ENCODE measurements at places on chromosomes 7 and 10. TPM values are rescaled to one million over a fixed set of nuclear protein-coding genes. Genes with fewer than 3 reads are reported as not detected.
A peak's percentile ranks its signal among the peaks of the same experiment; 100 is the strongest.

GRCh38 chr7:155002411-155003091, 373 bp downstream of the PAXIP1 start:
- peak; percentile 16 for DNase-seq

DNA sequence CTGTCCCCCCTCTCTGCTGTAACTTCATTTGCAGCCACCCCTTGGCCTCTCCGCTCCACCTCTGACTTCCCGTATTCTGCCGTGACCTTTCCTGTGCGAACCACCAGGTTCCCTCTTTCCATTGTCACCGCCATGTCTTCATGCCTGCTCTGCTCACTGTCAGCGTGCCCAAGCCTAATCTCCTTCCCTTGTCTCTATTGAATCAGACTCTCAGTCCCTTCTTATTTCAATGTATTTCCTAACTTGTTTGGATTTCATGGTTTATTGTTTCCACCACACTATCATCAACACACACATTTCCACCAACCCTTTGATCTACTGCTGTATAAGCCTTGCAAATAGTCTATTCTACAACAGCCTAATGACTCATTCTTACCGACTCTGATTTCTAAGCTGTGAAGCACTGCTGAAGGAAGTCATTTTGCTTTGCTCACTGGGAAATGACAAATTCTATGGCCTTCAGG, 30.0 kb upstream of the INHBA start:
- DNase-seq, result no peak

DNA sequence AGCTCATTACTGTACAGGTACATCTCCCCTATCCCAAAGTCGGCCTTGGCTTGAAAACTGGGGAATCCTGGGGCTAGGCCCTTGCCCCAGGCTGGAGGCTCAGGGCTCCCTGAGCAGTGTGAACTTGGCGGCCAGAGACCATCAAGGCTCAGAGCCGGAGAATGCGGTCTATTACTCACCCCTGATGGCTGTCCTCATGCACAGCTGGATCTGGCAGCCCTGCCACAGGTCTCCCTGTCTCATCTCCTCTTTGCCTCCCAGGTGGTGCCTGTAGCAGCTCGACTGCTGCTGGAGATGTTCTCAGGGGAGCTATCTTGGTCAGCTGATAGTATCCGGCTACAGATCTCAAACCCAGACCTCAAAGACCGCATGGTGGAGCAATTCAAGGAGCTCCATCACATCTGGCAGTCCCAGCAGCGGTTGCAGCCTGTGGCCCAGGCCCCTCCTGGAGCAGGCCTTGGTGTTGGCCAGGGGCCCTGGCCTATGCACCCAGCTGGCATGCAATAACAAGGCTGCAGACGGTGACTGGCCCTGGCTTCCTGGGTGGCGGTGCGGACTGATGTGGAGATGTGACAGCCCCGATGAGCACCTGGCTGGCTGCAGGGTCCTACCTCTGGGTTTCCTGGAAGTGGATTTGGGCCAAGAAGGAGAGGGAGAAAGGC, 10.7 kb downstream of the IRF5 start:
- peak; percentile 90 for DNase-seq

GRCh38 chr7:11557627-11558026, 274.4 kb downstream of the THSD7A start:
- DNase-seq, result no peak

The HOXA4 gene
- 1.5 TPM for total RNA-seq

GRCh38 chr10:35316218-35316967, 19.9 kb upstream of the CCNY start:
- DNase-seq, result peak; percentile 11

The HDAC9 gene
- total RNA-seq, result 0.03 TPM

- DNase-seq, result no peak
Observed at GRCh38 chr7:34421526-34421925, 236.5 kb upstream of the NPSR1 start.

The CDHR1 gene
- total RNA-seq, result not detected

DNA sequence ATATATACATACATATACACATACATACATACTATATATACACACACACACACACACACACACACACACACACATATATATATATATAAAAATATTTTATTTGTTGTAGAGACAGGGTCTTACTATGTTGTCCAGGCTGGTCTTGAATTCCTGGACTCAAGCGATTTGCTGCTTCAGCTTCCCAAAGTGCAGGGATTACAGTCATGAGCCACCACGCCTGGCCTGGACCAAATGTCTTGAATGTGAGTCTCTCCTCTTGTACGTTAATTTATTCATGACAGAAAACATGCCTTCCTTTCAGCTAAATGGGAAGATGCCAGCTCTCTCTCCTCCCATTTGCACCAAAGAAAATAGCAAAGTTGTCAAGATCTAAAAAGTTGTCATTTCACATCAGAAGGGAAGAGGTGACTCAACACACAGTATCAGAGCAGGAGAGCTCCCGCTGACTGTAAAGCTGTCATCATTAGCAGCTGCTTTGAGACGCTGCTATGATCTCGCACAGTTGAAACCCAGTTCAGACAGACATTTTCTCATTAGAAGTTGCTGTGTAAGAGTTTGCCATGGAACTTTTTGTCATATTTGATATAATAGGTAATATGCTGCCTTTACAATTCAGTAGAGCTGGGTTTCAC, 224.3 kb downstream of the SFMBT2 start:
- no peak for DNase-seq

The SRRM3 gene
- 1.4 TPM for total RNA-seq

DNA sequence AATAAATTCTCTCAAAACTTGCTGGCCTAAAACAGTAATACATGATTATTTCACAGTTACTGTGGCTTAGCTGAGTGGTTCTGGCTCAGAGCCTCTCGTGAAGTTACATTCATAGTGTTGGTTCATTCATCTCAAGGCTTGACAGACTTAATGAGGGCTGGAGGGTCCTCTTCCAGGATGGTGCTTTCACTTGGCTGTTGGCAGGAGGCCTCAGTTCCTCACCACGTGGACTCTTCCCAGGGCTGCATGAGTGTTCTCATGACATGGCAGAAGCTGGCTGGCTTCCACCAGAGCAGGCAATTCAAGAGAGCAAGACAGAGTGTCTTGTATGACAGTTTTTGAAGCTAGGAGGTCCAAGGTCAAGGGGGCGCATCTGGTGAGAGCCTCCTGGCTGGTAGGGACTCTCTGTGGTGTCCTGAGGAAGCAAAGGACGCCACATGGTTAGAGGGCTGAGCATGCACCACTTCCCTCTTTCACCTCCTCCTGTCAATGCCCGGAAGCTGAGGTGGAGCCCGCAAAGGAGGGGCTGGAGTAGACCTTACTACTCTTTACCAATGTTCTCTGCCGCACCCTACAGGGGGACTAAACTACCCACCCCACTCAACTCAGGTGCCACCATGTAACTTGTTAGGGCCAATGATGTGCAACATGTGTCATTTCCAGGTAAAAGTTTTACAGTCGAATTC, 58.2 kb upstream of the YAE1 start:
- peak; percentile 51 for DNase-seq

DNA sequence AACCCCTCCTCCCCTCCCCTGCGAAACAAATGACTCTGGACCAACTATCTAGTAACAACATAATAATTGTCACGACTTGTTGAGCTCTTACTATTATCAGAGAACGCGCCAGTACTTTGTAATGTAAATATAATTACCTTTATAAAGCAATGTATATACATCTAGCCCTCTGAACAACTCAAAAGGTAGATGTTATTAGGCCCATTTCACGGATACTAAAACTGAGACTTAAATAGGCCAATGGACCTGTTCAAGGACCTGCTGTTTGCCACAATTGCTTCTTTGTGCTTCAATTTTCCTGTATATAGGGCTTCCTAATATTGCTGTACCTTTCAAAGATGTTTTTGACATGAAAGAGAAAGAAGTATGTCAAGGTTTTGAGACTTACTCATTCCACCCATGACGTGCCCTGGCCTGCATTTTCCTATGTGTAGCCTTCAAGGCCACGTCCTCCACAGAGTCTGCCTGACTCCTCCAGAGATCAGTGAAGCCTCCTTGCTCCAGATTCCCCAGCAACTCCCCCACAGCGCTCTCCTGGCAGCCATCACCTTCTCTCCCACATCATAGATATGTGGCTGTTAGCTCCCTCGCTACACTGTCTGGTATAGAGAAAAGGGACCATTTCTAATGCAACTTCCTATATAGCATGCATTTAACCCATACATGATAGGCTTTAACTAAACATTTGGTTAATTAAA, 156.6 kb downstream of the SKIDA1 start:
- no peak for DNase-seq

DNA sequence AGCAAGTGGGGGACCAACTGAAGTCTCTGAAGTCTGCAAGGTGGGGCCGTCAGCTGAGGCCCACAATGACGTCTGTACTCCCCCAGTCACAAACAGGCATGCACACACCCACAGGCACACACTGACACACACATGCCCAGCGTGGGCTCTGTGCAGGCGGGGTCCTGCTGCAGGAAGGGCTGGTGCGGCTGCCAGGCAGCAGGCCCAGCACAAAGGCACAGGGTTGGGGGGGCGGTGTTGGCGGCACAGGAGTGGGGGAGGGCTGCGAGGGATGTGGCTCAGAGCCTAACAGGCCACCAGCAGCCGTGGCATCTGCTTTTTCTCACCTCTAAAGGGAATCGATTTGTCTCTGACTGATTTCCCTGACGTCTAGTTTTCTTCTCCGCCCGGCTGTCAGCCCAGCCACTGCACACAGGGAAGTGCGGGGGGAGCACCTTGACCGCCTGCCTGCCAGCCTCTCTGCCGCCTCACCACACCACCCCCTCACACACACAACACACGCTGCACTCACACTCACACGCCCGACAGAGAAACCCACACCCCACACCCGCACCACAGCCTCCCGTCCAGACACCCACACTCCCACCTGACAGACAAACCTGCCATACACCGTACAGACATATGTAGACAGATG, 43.5 kb upstream of the ZMIZ1 start:
- DNase-seq, result no peak

The DRGX gene
- total RNA-seq, result 0.10 TPM

- no peak for DNase-seq
Observed at GRCh38 chr7:11077816-11078215, 104.1 kb downstream of the PHF14 start.

DNA sequence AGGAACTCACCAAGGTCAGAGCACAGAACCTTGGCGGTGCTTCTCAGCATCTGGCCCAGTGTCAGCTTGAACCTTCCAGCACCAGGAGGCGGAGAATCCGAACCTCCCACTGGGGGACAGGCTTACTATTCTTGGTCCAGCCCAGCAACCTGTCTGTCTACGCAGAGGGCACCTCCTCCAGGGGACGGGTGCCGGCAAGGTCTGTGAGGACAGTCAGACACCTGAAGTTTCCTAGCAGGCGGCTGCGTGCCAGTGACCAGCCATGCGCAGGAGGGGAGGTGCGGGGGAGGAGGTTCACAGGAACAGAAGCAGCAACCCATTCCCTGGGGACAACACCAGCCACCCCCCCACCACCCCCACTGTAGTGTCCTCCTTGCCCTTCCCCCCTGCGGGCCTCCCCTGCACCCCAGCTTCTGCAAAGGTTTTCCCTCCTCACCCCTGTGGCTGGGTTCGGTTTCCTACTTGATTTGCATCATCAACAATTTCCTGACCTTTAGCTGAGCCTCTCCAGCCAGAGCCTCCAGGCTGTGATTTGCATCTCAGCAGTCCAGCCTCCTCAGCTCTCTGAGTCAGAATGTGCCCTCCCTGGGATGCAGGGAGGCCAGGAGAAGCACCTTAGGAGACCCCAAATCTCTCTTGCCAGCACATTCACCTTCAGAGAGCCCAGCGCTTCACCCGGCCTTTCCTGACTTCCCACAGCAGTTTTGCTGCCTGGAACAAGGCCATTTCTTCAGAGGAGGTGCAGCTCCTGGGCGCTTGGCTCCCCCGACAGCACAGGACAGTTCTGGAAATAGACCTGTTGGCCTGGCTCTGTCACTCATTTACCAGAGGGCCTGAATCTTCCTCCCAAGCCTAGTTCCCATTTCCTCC, 107.5 kb upstream of the NPS start:
- DNase-seq, result no peak

GRCh38 chr7:136526408-136527105, 341.9 kb upstream of the CHRM2 start:
- no peak for DNase-seq

DNA sequence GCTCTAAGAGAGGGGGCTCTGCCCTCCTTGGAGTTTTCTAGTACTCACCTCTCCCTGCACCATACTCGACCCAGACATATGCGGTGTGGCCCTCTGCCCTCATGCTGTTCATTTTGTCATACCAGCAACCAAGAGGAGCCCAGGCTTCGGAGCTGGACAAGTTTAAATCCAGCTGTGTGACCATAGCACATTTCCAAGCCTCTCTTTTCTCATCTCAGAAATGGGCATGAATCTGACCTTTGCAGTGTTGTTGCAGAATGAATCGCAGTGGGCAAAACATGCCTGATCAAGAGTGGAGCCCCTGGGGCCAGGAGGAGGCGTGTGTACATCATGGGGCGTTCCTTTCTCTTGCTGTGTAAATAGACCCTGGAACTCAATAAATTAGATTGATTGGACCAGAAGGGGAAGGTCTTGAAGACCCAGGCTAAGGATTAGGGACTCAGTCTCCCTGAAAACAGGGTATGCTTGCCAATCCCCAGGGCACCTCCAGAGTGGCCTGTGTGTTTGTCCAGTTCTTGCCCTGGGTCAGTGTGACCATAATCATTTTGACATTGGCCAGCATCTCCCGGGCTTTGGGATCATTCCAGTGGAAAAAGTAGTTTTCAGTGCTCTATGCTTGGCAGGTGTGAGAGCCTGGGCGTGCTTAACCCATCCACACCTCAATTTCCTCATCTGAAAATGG, 59.6 kb downstream of the ZMIZ1 start:
- no peak for DNase-seq

DNA sequence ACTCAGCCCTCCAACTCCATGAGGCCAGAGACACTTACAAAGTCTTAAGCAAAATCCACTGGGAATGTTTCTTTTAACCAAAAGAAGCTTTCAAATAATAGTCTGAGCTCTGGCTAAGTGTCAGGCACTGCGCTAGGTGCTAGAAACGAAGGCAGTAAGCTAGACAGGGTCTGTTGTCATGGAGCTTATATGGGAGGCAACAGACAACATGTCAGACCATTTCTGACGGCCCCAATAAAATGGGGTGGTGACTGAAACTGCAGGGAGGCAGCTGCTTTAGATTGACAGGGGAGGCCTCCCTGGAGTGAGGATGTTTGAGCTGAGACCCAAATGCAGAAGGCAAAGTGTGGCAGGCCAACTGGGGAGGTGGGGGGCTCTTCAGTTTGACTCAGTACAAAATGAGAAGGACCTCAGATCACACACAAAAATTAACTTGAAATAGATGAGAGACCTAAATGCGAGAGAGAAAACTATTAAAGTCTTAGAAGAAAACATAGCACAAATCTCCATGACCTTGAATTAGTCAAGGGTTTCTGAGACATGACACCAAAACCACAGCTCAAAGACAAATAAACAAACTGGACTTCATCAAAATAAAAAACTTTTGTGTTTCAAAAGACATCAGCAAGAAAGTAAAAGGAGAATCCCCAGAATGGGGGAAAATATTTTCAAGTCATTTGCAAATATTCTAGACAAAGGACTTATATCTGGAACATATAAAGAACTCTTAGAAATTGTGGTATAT, 40.6 kb downstream of the SH3PXD2A start:
- no peak for DNase-seq

The PDE1C gene
- total RNA-seq, result 50.1 TPM

Data from MG63 (cell line).